ENCODE measurements at places on chromosomes 7 and 10.
A peak's percentile ranks its signal among the peaks of the same experiment; 100 is the strongest.

GRCh38 chr7:104980440-104980839 is 33.6 kb upstream of the KMT2E start:
- no peak for DNase-seq

GRCh38 chr10:92064506-92064905 is 140.9 kb downstream of the BTAF1 start:
- no peak for DNase-seq

DNA sequence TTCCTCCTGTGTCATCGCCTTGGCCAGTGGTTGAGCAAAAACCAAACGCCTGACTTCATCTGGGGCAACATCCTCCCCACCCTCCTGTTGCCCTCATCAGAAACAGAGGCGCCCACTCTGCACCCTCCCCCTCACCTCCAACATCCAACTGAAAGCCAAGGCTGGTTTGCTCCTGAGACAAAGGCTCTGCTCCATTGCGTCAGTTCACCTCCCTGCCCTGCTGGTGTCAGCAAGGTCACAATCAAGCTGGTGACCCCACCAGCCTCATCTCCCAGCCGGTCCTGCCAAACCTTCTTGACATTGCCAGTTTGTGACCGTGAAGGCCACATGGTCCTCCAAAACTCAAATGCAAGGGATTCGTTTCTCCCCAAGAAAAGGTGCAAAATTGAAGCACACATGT is 131.7 kb upstream of the ADAM12 start:
- DNase-seq: no peak

GRCh38 chr7:131250331-131250730 is 77.3 kb upstream of the MKLN1 start:
- DNase-seq: no peak

DNA sequence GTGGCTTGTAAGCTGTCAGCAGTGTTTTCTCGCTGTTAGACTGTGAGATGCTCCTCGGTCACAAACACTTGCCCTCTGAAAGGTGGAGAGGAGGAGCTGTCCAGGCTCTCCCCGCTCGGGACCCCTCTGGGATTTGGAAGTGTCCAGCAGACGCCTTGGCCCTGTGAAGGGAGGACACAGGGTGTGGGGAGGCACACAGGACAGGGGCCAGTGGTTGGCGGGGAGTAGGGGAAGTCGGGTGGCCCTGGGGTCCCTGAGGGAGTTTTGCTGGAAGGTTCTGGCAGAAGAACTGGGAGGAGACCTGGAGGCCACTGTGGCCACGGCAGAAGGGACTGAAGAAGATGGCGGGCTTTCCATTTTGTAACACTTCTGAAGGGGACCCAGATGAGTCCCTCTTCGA is 47.2 kb upstream of the DPYSL4 start:
- no peak for DNase-seq

GRCh38 chr7:14960721-14961120 is 58.2 kb upstream of the DGKB start:
- no peak for DNase-seq

GRCh38 chr7:37216156-37216852 is 232.4 kb downstream of the ELMO1 start:
- DNase-seq: no peak

GRCh38 chr10:114593240-114593792 is 64.8 kb downstream of the ABLIM1 start:
- DNase-seq: no peak

GRCh38 chr7:73850781-73851207 is 8.5 kb upstream of the METTL27 start:
- peak; percentile 50 for DNase-seq

- no peak for DNase-seq
These were observed 1016.4 kb upstream of the SORCS1 start for GRCh38 chr10:108180878-108181277.

DNA sequence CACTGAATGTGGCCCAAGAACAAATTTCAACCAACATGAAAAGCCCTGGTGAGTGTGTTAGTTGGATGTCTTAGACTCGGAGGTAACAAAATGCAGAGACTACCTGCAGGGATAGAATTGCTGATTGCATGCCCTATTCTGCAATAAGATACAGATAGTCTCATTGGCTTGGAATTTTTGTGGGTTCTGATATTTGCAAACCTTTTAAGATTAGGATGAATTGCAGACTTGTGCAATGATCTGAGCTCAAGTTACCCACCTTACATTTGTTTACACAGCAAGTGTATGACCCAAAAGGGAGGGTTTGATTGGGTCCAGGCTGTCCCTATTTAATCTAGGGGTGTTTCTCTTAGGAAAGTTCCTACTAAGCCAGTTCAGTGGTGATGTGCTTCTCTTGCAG is 45.4 kb downstream of the GPR37 start:
- no peak for DNase-seq

GRCh38 chr7:16028103-16028502 is 341.6 kb upstream of the MEOX2 start:
- DNase-seq: no peak

- no peak for DNase-seq
These were observed 174.8 kb downstream of the FOXP2 start for GRCh38 chr7:114589436-114589835.

GRCh38 chr7:13981070-13981469 is 8.4 kb downstream of the ETV1 start:
- no peak for DNase-seq

DNA sequence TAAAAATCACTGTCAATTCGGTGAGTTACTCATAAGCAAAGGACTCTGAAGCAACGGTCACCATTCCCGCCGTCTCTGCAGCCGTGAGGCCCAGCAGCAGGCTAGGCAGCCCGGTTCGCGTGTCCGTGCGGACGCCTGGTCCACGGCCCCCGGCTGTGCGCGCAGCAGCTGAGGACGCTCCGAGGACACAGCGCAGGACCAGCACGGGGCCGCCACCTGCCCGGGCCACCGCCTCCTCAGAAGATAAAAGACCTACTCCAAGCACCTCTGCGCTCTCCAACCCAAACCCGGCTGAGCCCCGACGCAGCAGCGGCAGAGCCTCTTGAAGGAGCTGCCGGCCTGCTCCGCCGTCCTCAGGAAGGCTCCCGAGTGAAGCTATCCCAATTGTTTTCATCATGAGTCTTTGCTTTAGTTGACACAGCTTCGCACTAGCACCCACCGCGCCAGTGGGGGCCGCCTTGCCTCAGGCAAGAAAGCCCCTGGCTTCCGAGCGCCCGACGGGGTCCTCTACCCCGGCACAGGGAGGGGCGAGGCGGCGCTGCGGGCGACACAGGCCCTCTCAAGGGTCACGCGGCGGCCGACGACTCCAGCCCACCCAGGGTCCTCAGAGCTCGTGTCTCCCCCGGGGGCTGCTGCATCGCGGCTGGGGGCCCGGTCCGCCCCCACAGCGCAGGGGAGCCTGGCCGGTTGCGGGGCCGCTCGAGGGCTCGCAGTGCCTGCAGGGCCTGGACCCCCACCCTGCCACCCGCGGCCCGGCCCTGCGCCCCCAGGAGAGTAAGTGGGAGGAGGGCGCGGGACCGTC is 16.9 kb upstream of the GPR146 start:
- DNase-seq: no peak

GRCh38 chr7:26200038-26200443 is 505 bp downstream of the HNRNPA2B1 start:
- peak; percentile 73 for DNase-seq

DNA sequence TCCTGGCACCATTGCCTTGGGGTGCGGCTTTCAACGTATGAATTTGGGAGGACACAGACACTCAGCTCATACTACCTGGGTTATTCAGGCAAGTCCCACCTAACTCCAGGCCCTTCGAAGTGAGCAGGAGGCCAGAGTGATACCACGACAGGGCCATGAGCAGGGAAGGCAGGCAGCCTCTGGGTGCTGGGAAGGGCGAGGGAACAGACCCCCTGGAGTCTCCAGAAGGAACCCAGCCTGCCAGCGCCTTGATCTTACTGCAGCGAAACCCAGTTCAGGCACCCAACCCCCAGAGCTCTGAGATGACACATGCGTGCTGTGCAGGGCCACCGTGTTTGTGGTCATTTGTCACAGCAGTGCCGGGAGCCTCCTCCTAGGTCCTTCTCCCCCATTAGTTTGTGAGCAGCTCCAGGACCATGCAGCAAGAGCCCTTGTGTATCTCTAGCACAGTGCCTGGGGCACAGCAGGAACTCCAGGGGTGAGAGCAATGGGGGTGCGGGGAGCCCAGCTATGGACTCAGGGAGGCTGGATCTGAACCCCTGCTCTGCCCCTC is 7.7 kb upstream of the INSIG1 start:
- DNase-seq: no peak

- DNase-seq: no peak
These were observed 371.7 kb downstream of the ZNF716 start for GRCh38 chr7:57821438-57822382.

DNA sequence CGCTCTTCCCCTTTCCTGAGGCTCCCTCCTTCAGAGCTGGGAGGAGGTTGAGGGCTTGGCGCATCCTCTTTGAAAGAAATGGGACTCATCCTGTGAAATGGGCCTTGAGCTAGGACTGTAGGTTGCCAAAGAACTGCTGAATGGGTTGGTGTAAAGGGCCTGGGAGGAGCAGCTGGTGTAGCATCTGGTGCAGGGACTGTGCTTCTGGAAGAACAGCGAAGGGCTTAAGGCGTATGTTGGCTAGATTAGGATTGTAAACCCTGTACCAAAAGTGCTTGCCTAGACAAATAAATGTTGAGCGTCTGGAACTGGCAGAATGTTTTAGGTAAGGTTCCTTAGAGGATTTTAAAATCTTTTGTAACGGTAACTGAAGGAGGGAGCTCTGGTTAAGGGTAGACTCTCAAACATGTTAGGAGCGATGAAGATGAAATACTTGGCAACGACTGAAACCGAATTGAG is 563 bp downstream of the STAM start:
- DNase-seq: peak; percentile 24

DNA sequence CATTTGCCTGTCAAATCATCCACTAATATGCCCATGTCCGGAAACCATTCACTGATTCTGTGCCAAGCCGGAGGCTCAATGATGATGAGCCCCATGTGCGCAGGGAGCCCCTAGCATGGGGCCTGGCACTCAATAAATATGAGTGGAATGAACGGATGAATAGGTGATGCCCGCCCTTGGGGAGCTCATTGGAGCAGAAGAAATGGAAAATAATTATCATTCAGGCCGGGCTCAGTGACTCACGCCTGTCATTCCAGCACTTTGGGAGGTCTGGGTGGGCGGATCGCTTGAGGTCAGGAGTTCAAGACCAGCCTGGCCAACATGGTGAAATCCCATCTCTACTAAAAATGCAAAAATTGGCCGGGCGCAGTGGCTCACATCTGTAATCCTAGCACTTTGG is 11.0 kb downstream of the RHBDD2 start:
- no peak for DNase-seq

DNA sequence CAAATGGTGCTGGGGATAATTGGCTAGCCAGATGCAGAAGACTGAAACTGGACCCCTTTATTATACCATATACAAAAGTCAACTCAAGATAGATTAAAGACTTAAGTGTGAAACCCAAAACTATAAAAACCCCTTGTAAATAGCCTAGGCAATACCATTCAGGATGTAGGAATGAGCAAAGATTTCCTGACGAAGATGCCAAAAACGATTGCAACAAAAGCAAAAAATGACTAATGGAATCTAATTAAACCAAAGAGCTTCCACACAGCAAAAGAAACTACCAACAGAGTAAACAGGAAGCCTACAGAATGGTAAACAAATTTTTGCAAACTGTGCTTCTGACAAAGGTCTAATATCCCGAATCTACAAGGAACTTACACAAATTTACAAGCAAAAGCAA is 30.9 kb upstream of the PLXDC2 start:
- DNase-seq: no peak

GRCh38 chr10:130543794-130544193 is 407.6 kb downstream of the GLRX3 start:
- no peak for DNase-seq

GRCh38 chr7:29236071-29236580 is 41.6 kb downstream of the CHN2 start:
- no peak for DNase-seq

DNA sequence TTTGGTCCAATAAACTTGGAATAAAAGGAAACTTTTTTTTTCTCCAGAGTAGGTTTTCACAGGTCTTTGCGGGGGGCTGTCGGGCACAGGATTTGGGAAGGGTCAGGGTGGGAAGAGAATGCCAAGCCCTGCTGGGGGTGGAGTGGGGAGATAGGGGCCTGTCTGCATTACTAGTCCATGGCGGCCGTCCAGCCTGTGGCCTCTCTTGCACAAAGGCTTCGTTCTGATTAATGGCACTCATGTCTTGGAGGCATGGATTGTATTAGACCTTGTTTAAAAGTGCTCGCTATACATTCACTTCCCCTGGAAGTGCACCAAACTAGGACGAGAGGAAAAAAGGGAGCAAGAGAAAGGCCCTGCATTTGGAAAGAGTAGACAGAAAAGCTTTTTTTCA is 37.2 kb downstream of the LRMDA start:
- no peak for DNase-seq

DNA sequence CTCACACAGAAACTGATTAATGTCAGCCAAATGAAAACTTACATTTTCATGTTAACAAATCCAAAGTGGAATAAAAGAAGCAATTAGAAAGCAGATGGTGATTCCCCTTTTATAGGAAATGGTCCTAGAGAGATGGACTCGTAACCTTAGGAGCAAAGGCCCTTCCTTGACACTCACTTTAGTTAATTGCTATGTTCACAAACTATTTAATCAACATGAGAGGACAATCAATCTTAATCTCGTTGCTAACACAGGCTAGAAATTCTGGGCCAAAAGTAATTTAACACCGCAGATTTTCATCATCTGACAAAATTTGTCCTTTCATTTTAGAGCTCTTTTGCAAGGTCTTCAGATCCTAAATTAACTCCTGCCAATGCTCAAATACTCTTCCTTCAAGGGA is 64.0 kb upstream of the DNAJB12 start:
- DNase-seq: no peak

DNA sequence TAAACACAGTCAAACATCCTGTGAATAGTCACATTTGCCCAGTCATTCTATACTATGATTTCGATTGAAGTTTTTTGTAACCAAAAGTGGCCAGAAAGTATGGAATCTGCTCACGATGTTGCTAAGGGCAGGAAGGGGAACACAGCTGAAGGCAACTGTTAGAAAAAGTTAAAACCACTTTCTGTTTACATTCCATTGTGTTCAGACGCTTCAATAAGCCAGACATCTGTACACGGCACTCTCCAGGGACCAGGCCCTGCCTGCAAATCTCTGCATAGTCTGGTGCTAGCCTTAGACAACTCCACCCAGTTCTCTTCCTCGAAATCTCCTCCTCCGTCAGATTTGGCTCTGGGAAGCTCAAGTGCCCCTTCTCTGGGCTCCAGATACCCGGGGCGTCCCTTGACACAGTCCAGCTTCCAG is 17.1 kb upstream of the TMEM120A start:
- no peak for DNase-seq

DNA sequence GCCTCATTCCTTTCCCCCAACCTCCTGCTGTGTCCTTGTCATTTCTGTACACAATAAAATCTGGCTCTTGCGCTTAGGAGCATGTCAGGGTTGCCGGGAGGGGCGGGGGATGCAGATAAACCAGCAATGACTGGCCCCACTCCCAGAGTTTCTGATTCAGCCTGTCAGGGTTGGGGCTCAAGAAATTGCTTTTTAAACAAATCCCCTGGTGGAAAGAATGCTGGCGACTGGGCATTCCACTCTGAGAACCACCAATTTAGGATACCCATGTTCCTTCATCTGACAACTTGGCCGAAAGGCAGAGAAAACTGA is 376.4 kb downstream of the TCERG1L start:
- DNase-seq: no peak

GRCh38 chr10:72904806-72905205 is 11.3 kb downstream of the OIT3 start:
- no peak for DNase-seq

Measured in activated CD4-positive, alpha-beta T cell treated with anti-CD3 and anti-CD28 coated beads, Interleukin-2, amount 50 U/mL, for 16 hours (primary cell).